ENCODE measurements at places on chromosomes 6 and 20. TPM values are rescaled to one million over a fixed set of nuclear protein-coding genes. Genes with fewer than 3 reads are reported as not detected.

Gene FKBP1C
- total RNA-seq, result not detected

DNA sequence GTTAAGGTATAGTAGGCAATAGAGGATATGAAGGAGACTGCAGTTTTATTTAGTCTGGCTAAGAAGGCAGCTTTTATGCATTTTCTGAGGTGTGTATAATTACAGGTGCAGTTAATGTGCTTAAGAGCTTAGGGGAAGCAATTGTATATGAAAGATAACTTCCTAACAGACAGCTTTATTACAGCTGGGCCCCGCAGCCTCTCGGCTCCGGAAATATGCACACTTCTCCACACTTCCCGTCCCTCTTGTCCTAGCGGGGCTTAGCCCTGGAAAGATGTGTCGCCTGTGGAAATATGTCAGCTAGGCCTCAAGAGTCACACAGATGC, 178.4 kb upstream of the ARID1B start:
- H3K36me3 ChIP-seq, result no peaks in the 10 kb centered on the region
- H3K4me1 ChIP-seq, result no peaks in the 10 kb centered on the region
- peak overlapping the region; percentile 68 for H3K27ac ChIP-seq
- no peaks in the 10 kb centered on the region for H3K27me3 ChIP-seq

- H3K27me3 ChIP-seq, result no peaks in the 10 kb centered on the region
- no peaks in the 10 kb centered on the region for H3K4me1 ChIP-seq
- no peak for DNase-seq
- no peaks in the 10 kb centered on the region for H3K36me3 ChIP-seq
These were observed 20.0 kb downstream of the VTA1 start for GRCh38 chr6:142167071-142167470.

DNA sequence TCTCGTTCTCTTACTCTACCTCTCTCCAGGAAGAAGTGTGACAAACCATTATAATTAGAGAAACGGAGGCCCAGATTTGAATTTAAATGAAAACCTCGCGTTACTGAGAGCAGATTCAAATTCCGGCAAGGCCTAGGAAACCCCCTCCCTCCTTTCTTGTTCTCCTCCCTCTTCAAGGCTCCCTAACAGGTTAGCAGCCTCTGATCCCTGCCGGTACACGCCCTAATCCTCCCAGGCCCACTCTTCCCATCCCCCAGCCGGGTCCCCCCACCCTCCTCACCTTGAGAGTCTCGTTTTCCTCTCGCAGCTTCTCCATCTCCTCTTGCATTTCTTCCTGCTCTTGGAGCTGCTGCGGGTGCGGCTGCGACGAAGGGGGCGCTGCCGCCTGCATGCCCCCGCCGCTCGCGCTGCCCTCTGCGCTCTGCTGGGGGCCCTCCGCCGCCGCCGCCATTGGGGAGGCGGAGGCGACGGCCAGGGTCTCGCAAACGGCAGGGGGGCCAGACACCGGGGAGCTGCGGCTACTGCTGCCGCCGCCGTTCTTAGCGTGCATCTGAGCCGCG, 3.8 kb downstream of the MTCL3 start:
- H3K4me1 ChIP-seq, result no peaks in the 10 kb centered on the region
- H3K27ac ChIP-seq, result peak overlapping the region; percentile 12
- no peak for DNase-seq
- peak overlapping the region; percentile 53 for H3K4me3 ChIP-seq

GRCh38 chr6:25366903-25367545, 87.8 kb downstream of the CARMIL1 start:
- no peak for DNase-seq
- H3K4me1 ChIP-seq, result no peaks in the 10 kb centered on the region
- no peak overlapping the region for H3K4me3 ChIP-seq
- H3K27me3 ChIP-seq, result no peaks in the 10 kb centered on the region
- no peaks in the 10 kb centered on the region for H3K36me3 ChIP-seq

DNA sequence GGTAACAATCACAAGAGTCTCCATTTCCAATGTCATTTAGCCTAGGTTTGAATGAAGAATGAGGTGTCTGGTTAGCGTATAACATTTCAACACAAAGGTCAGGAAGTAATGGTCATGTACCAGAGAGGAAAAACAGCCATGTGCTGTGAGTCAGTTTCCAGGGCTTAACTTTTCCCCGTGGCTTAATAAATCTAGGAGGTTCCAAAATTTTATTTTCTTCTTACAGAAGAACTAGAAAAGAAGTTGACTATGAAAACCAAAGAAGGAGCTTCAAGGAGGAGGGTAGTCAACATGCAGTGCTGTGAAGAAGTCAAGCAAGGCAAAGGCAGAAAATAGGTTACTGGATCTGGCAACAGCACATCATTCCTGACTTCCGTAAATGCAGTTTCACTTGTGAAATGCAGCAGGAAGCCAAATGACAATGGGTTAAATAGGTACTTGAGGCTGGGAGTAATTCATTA, 8.4 kb upstream of the GABRR2 start:
- no peaks in the 10 kb centered on the region for H3K27me3 ChIP-seq
- H3K4me3 ChIP-seq, result no peak overlapping the region
- no peaks in the 10 kb centered on the region for H3K36me3 ChIP-seq
- DNase-seq, result no peak
- H3K4me1 ChIP-seq, result no peaks in the 10 kb centered on the region

All from uterus (tissue), 4 donors.